Fibroblast of lung (primary cell): ENCODE measurements at places on chromosomes 12 and 14. TPM values are rescaled to one million over a fixed set of nuclear protein-coding genes. Genes with fewer than 3 reads are reported as not detected.
A peak's percentile ranks its signal among the peaks of the same experiment; 100 is the strongest.

- no peak for DNase-seq
These were observed 315 bp downstream of the ABCD2 start for GRCh38 chr12:39619316-39619659.

- peak; percentile 96 for DNase-seq
These were observed 545.1 kb upstream of the ATP2B1 start for GRCh38 chr12:90253674-90254181.

DNA sequence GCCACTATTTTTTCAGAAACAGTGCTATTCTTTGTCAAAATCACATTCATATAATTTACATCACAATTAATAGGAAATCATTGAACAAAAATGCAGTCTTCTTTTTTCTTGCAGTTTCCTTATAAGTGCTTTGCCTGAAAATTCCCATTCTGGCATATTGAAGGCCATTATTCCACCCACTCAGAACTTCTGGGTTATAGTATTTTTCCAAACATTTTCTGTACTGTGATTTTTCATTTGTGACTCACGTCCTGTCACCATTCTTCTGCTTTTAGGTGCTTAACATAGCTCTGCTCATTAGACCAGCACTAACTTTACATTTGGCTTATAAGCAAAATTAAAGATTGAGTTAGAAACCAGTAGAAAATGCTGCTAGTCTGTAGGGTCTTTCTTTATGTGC, 241.0 kb upstream of the NPAS3 start:
- DNase-seq = peak; percentile 25

DNA sequence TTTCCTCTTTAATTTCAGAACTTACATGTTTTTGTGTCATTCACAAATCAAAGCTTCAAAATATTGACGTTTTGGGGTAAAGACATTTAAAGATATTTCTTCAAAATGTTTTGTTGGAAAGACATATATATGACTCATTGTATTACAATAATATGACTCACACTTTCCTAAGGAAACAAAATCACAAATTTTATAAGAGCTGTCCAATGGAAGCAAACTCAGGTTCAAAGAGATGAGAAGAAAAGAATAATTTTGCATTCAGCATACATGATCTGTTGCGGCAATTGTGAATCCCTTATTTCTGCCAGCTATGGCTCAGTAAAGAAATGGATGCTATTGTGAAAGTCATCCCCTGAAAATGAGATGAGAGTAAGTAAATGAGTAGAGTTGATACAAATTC, 82.7 kb downstream of the GRIP1 start:
- peak; percentile 34 for DNase-seq

GRCh38 chr12:49347311-49348193, 864 bp downstream of the DNAJC22 start:
- peak; percentile 89 for DNase-seq

DNA sequence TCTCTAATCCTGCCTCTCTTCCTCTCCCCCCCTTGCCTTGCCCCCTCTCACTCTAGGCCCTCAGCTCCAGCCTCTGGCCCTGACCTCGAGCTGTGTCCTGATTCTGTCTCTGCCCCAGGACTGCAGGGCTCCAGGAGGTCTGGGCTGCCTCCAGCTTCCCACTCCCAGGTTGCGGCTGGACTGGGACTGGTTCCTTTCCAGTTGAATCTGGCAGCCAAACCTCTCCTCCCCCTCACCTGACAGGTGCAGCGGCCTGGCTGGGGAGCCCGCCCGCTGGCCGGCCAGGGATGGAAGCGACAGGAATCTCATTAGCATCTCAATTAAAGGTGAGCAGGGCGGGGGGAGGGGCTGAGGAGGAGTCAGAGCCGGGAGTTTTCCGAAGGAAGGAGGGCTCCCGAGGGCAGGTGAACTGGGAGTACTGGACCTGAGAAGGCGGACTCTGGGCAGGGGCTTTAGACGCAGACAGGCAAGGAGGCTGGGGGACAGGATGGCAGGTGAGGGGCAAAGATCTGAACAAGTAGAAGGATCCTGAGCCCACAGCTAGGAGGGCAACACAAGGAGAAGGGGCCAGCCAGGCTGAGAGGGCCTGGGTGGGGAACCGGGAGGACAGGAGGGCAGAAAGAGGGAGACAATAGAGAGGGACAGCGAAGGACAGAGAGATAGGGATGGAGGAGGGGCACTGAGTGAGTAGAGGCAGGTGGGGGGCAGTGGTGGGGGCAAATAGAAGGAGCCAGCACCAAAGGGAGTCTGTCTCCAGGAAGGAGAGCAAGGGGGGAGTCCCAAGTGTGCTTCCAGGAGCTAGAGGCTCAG, at the start of gene SCNN1A:
Gene SCNN1A (minus strand): TSS at position 295 of the 810 bp plus-strand sequence. CDS start 780 bp downstream, outside the sequence.
- no peak for DNase-seq

- no peak for DNase-seq
These were observed 7.1 kb upstream of the ZDHHC22 start for GRCh38 chr14:77148510-77149231.

GRCh38 chr12:64029013-64029857, 184.7 kb downstream of the SRGAP1 start:
- DNase-seq = peak; percentile 75

- DNase-seq = peak; percentile 37
These were observed 44.0 kb downstream of the CCER1 start for GRCh38 chr12:90910958-90911357.

DNA sequence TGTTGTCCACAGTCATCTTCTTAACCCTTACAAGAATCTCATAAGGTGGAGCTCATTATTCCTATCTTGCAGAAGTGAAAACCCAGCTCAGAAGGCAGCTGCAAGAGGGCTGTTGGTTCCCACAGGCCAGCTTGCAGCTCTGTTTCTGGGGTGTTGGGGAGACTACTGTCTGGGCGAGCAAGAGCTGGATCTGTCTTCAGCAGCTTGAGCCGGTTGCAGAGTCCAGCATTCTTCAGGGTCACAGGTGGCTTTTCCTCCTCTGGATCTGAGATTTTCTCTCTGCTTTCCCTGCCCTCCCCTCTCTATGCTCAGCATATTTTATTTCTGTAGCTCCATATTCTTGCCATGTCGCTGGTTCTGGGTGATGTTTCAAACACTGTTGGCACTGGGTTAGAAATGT, 87.4 kb downstream of the PAPOLA start:
- no peak for DNase-seq

- DNase-seq = no peak
These were observed 1.5 kb upstream of the KRT5 start for GRCh38 chr12:52521568-52522266.

DNA sequence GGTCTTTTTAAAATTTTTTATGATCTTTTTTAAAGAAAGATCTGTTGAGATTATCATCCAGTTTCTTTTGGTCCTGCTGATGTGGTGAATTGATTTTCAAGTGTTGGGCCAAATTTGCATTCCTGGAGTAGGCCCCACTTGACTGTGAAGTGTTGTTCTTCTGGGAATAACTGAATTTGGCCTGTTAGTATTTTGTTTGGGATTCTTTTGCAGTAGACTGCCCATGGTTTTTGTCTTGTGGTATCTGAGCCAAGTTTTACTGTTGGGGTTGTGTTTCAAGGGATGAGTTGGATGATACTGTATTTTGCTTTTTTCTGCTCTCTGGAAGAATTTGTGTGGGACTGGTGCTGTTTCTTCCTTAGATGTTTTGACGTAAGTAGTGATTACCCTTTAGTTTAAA, 4.0 kb upstream of the SYCP3 start:
- DNase-seq = no peak

- no peak for DNase-seq
These were observed 36.3 kb upstream of the PPP1CC start for GRCh38 chr12:110778833-110779577.

DNA sequence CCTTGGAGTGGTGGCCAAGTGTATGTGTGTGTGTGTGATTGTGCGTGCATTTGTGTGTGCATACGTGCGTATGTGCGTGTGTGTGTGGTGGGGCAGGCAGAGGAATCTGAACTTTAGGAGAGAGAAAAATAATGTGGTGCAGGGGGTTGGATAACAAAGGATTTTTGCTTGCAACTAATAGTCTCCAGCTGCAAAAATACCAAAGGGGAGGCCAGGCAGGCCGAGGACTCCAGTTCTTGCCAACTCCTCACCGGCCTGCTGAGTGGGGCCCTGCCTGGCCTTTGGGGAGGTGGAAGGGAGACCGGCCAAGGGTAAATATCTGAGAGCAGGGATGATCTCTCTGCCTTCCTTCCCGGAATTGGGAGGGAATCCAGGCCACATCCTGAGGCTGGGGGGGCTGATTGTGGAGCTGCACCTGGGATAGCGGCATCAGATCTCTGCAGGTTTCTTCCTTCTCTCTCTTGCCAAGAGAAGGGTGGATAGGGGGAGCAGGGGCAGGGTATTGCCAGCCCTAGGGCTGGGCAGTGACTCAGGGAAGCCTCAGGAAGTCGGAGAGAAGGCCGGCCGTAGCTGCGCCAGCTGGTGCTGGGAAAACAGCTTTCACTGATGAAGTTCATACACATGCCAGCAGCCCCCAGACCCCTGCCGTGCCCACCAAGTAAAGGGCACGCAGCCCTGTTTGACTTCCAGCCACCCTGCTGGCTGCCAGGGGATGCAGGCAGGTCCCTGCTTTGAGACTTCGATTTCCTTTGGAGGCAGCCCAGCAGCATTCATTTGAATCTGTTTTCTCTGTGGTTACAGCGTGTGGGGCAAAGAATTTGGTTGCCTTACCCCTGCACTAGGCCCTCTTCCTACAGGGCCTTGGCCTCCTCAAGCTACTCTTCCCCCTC, 4.6 kb upstream of the LRP1-AS start:
- DNase-seq = peak; percentile 79

DNA sequence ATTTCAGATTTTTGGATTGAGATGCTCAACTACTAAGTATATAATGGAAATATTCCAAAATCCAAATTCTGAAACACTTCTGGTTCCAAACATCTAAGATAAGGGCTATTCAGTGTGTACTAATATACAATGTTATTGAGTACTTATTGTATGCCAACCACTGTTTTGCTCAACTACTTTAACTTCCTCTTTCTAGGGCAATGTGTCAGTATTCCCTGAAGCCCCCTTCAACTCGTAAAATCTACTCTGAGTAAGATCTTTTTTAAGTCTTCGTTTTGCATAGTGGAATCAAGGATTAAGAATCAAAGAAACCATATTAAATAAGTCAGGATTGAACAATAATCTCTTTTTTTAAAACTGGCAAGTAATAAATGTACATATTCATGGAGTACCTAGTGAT, 45.5 kb downstream of the SPATA7 start:
- no peak for DNase-seq

The CRACR2A gene
- 3.3 and 5.8 TPM in 2 replicates for total RNA-seq

The MYL2 gene
- not detected in 2 replicates for total RNA-seq

DNA sequence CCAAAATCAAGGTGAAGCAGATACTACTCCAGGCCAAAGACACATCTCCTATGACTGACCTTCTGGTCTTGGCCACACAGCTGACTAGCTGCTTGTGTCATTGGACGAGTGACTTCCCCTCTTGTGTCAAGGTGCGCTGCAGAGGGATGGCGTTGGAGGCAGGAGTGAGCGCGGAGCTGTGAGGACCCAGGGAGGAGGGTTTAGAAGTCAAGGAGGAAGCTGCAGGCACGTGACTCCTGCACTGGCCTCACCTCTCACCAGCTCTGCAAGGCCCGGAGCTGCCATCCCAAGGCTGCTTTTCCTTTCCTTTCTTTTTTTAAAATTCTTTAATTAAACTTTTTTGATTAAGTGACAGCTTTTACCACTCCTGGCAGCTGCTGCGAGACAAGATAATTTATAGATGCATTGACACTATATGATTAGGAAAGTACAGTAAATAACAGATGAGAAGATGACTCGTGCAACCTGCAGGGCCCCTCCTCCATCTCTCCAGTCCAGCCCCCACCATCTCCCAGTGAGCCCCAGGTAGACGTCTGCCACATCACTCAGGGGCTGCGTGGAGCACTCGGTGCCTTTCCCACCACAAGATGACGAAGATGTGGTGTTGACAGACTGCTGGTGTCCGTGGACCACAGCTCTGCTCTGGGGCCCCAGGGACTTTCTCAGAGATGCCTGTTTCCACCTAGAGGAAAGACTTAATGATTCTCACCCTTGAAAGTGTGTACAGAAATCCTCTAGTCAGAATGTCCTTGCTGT, 350.6 kb downstream of the CACNA1C start:
- no peak for DNase-seq

DNA sequence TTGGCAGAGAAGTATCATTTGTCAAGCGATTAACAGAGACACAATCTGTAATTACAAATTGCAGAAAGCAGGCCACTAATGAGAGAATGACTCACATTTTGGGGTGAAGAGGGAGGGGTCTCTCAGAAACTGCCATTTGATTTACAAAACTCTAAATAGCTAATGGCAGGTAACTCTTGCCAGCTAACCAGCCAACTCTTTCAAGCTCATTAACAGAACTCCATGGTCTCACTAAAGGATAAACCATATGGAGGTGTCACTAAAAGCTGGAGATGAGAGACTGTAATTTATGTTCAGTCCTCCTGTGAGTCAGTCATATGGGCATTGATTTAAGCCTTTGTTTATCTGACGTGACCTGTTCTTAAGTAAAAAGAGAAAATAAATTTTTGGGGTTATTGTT, 336.4 kb downstream of the FOXG1 start:
- no peak for DNase-seq

DNA sequence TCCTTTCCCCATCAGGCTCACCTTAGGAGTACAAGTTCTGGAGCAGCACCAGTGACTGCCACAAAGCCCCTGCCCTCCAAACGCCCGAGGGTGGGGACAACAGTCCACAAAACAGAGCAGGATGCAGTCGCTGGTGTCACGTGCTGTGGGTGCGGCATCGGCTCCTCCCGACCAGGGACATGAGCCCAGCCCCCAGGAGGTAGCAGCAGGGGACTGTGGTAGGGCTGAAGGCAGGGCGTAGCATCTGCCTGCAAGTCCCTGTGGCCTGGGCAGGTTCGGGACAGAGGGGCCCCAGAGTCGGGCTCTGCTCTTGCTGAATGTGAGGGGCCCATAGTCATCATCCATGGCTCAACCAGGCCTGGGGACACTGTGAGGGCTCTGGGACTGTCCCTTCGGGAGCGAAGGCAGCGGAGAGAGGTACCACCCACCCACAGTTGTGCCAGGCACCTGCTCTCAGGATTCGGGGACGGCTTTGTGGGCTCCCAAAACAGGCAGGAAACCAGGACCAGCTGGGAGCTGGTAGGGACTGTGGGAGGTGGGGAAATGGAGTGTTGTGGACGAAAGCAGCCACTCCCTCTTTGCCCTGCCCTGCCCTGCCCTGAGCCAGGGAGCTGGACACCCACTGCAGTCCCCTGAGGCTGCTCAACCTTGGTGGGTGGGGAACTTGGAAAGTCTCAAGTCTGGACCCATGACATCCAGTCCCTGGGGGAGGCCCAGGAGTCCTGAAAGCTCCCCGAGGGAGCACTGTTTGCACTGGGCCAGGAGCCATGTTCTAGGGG, 30.7 kb downstream of the FBRSL1 start:
- DNase-seq = no peak
